ENCODE measurements at places on chromosomes 16 and 17. TPM values are rescaled to one million over a fixed set of nuclear protein-coding genes. Genes with fewer than 3 reads are reported as not detected.

Gene STAC2
- not detected for total RNA-seq

DNA sequence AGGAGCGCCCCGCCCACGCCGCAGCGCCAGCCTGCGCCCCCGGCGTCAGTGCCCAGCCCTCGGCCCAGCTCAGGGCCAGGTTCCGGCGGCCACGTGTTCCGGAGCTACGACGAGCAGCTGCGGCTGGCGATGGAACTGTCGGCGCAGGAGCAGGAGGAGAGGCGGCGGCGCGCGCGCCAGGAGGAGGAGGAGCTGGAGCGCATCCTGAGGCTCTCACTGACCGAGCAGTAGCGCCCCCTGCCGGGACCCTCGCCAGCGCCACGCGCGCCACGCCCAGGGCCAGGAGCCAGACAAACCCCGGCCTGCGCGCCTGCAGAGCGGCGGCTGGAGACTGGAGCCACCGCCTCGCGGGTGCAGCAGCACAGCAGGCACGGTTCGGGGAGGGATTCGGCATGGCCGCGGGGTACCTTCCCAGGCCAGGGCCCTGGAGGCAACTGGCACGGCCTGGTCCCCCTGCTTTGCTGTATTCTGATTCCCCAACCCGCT is 9.3 kb downstream of the CORO6 start:
- no peak for DNase-seq

GRCh38 chr16:10688291-10688690 is 6.4 kb downstream of the TEKT5 start:
- no peak for DNase-seq

GRCh38 chr17:69729944-69730343 is 315.4 kb downstream of the MAP2K6 start:
- no peak for DNase-seq

Gene C16orf86
- total RNA-seq: 4.5 TPM

Gene FOXL1
- total RNA-seq: 9.0 TPM

DNA sequence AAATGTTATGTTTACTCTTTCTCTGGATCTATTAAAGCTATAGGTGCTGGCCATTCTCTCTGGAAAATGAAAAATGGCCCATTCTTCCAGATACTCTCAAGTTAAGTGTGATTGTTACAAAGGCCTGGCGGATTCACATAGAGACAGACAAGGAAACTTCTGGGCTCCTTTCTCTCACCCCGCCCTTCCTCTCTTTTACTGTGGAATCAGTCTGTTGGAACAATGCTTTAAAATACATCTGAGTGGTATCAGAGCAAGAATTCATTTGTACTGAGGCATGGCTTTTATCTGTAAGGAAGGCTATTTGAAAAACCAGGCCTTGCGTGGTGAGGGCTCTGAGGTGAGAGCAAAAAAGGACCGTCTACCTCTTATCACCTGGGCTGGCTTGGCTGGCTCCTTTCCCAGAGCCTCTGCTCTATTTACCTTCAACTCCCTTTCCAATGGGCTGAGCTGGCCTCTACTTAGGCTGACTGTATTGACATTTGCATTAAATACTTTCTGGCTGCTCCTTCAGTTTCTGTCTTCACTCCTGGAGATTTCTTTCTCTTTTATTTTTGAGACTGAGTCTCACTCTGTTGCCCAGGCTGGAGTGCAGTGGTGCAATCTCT is 274.0 kb downstream of the PHKB start:
- DNase-seq: no peak

GRCh38 chr16:17501321-17501720 is 30.6 kb upstream of the XYLT1 start:
- DNase-seq: no peak

Gene CISD3
- total RNA-seq: 4.1 TPM

GRCh38 chr17:34709158-34709754 is 129.9 kb downstream of the TMEM132E start:
- no peak for DNase-seq

DNA sequence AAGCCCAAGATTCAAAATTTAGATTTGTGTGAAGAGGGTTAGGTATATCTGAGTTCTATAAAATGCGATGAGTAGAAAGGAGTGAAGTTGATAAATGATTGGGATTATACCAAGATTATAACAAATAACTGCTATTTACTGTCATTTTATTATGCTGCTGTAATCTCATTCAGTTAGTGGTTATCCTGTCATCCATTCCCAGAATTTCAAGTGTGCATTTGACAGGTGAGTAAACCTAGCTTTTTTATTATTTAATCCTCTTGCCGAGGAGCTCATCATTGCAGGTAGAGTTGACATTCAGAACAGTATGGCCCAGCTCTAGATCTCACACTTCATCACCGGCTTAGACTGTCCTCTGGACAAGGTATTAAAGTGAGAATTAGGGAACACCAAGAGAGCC is 1146.2 kb downstream of the CDH11 start:
- DNase-seq: no peak

- no peak for DNase-seq
These were observed 5.8 kb upstream of the ABCA6 start for GRCh38 chr17:69147460-69147859.

GRCh38 chr16:66568355-66568754 is 2.1 kb downstream of the CMTM1 start:
- no peak for DNase-seq

Gene KRT23
- total RNA-seq: 24.2 TPM

Gene SDR42E2
- total RNA-seq: not detected

Gene UTS2R
- total RNA-seq: not detected

Gene TMED6
- total RNA-seq: not detected

- no peak for DNase-seq
These were observed 28.9 kb downstream of the STH start for GRCh38 chr17:46027976-46028325.

- DNase-seq: no peak
These were observed 1.3 kb downstream of the KRT25 start for GRCh38 chr17:40753804-40754203.

DNA sequence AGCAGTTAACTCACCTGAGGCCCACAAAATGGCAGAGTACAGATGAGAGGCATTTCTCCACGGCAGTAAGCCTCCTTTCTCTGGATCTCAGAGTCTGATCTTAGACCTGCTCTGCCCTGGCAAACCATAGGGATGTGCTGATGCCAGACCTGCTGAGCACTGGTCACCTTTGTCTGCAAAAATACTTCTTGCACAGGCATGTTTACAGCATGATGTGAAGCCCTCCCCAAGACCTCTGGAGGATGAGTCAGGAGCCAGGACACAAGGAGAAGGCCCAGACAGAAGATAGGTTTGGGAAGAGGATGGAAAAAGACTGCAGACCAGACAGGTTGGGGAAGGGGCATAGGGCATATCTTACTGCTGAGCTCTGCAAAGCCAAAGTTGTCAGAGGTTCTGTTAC is 426.6 kb downstream of the PMP22 start:
- DNase-seq: no peak

Gene EVI2B
- total RNA-seq: not detected

Gene CHD9NB
- 1.0 TPM for total RNA-seq

- DNase-seq: no peak
These were observed 13.5 kb downstream of the TBCD start for GRCh38 chr17:82765371-82765770.

Gene ANKFN1
- total RNA-seq: not detected

GRCh38 chr16:74923766-74924460 is 61.0 kb downstream of the WDR59 start:
- DNase-seq: no peak
